HT-29 (cell line): ENCODE measurements at places on chromosomes 6 and 20. TPM values are rescaled to one million over a fixed set of nuclear protein-coding genes. Genes with fewer than 3 reads are reported as not detected.

DNA sequence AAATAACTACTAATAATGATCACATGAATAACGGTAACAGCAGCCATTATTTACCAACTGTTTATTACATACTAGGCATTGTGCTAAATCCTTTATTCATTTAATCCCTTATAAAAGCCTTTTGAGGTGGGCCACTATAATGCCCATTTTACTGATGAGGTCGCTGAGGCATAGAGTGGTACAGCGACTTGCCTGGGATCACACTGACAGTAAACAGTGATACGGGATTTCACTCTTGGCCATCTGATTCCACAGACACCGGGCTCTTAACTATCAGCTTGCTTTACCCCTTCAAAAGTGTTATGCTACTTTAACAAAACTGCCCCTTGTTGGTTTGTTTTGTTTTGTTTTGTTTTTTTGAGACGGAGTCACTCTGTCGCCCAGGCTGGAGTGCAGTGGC is 2.2 kb upstream of the RAB22A start:
- no peak for DNase-seq

The MRAP2 gene
- total RNA-seq = 7.6 and 10.5 TPM in 2 replicates

DNA sequence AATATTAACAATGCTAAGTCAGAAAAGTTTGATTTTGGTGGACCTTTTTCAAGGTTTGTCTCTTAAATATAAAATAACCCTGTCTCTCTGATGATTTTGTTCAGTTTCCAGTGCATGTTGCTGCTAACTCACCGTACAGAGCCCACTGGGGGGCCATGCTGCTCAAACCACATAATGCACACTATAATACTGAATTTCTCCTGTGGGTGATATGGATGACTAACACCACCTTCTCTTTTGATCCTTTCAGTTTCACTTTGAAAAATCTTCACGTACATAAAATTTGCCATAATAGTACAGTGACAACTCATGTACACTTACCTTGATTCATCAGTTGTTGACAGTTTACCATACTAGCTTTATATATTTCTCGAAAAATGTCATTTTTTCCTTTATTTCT is 506.6 kb upstream of the MAN1A1 start:
- DNase-seq = no peak

The HFE gene
- 7.3 and 8.7 TPM in 2 replicates for total RNA-seq

The PRICKLE4 gene
- total RNA-seq = 16.0 and 16.9 TPM in 2 replicates

The NMBR gene
- not detected in 2 replicates for total RNA-seq

DNA sequence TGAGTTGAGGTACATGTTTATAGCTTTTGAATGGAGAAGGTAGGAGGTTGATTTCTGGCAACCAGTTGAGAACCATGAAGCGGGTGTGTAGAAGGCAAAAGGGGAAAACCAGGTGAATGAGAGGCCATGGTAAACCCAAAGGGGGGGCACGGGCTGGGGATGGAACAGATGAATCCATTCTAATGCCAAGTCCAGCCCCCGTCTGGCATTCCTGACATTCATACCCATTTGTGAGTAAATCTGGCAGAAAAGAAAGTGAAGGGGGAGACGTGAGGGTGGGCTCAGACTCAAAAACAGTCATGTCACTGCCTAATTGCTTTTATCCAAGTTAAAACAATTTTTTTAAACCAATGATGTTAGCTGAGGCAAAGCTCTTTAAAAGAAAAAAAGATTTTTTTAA is 172.8 kb upstream of the QKI start:
- DNase-seq = no peak

- DNase-seq = no peak
Observed at GRCh38 chr6:149472241-149472640, 12.6 kb downstream of the ZC3H12D start.

DNA sequence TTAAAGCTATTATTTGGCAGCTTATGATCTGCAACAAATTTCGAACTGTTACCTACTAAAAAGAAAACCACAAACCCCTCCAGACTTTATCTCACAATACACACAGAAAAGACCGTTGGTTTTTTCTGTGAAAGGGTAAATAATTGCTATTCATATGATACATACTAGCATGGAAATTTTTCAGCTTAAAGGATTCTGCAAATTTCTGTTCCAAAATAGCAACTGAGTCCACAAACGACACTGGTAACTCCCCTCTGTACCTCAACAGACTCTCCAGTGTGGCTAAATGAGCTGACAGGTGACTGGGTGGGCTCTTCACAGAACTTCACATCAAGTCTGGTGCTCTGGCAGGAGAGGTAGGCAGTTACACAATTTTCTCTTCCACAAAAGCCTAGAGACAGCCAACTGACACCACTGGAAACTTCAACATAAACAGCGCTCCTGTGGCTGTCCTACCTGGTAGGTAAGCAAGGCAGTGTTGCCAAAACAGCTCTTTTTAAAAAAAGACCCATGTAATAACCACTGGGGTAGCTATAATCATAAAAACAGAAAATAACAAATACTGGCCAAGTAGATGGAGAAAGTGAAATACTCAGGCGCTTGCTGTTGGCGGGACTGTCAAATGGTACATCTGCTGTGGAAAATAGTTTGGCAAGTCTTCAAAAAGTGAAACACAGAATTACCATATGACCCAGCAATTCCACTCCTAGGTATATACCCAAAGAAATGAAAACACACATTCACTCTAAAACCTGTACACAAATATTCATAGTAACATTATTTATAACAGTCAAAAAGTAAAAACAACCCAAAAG is 37.8 kb downstream of the ELOVL5 start:
- no peak for DNase-seq

The FILIP1 gene
- not detected in 2 replicates for total RNA-seq

DNA sequence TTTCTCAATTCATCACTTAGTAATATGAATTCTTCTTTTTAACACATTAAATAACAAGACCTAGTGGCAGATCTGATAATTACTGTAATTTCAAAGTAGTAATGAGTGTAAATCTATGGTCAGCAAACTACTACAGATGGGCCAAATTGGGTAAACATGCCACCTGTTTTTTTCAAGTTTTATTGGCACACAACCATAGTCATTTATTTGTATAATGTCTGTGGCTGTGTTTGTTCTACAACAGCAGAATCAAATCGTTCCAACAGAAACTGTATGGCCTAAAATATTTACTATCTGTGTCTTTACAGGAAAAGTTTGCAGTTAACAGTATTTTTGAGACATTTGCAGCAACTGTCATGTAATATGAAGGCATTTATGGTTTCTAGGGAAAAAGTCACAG is 86.1 kb upstream of the EYA2 start:
- no peak for DNase-seq

The KHDC1L gene
- total RNA-seq = not detected in 2 replicates

DNA sequence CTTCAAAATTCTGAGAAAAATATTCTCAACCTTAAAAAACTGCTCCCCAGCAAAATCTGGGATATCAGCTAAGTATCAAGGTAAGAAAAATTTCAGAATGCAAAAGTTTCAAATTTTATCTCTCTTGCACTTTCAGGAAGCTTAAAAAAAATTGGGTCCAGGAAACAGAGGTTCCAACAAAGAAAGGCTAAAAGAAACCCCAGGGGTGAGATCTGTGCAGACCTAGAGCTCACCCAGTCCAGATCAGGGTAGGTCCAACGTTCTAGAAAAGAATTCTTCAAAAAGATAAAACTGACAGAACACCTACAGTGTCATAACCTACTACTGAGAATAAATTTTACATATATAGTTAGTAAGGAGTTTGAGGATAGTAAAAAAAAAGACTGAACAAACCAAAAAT is 23.5 kb downstream of the ILRUN start:
- DNase-seq = no peak

The C20orf202 gene
- 0.13 TPM in 1 of 2 replicates, not detected in the other for total RNA-seq

The ZBP1 gene
- total RNA-seq = 0.70 and 2.0 TPM in 2 replicates

DNA sequence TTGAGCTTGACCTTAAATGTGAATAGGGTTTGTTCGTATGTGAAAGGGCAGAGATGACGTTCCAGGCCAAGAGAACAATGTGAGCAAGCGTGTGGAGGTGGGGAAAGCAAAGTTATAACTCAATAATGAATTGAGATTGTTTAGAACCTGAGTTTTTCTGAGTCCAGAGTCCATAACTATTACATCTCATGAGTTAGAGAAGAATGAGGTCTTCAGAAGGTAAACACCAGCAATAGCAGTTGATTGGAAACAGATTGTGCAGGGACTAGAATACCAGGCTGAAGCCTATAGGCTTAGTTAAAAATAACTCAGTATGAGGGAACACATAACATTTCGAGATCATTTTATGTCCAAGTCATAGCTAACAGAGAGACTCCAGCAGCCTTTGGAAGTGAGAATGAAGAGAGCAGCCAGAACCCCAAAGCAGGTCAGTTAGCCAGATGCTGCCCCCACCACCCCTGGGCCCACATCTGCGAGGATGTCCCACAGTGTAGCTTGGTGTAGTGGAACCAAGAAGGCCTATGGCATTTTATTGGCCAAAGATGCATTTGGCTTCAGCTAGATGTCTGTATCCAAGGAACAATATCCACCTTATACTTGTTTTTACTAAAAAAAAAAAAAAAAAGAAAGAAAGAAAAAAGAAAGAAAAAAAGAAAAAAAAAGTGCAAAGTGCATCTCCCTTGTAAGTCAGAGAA is 121.7 kb downstream of the TNFRSF21 start:
- DNase-seq = peak; percentile 79

DNA sequence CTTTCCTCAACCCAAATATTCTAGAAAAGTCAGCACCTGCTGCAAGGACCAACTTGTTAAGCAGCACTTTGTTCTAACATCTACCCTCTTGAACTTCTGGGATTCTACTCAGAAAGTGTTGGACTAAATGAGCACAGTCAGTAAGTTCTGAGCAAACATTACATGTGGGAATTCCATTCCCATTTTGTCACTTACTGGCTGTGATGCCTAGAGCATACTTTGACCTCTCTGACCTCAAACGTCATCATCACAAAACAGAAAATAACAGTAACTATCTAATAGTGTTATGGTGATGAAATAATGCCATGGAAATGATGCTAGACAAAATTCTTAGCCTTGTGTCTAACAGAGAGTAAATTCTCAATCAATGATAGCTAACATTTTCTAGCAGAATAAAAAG is 829.4 kb downstream of the EPHA7 start:
- no peak for DNase-seq

- DNase-seq = no peak
Observed at GRCh38 chr6:21824431-21825177, 231.1 kb downstream of the SOX4 start.
